Activated T-cell treated with anti-CD3 and anti-CD28 coated beads, Interleukin-2, amount 50 U/mL, for 48 hours (primary cell): ENCODE measurements at places on chromosomes 1 and 21.
A peak's percentile ranks its signal among the peaks of the same experiment; 100 is the strongest.

GRCh38 chr1:158067662-158068061, 74.2 kb downstream of the KIRREL1 start:
- DNase-seq = no peak

- peak; percentile 16 for DNase-seq
Measured at GRCh38 chr21:42839271-42840231, 39.8 kb downstream of the WDR4 start.

DNA sequence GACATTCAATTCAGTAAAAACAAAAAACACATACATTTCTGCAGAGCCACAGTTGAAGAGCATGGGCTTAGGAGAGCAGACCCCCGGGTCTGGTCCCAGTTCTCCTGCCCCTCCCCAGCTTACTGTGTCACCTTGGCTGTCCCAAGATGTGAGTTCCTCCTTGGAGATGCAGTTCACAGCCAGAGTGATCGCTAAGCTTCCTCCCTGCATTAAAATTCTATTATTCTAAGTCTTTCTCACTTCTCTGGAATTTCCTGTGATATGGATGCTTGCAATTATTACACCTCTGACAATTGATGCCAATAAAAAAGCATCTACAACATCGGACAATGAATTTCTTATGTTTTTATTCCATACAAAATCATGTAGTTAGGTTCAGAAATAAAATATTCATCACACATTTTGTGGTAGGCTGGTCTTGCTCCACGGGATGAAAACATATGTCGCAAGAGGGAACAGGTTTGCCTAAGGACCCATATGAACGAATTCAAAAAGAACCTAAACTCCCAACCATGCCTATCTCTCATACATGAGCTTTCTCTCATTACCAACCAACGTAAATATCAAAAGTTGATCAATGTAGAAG, 328.5 kb upstream of the RUNX1 start:
- no peak for DNase-seq

DNA sequence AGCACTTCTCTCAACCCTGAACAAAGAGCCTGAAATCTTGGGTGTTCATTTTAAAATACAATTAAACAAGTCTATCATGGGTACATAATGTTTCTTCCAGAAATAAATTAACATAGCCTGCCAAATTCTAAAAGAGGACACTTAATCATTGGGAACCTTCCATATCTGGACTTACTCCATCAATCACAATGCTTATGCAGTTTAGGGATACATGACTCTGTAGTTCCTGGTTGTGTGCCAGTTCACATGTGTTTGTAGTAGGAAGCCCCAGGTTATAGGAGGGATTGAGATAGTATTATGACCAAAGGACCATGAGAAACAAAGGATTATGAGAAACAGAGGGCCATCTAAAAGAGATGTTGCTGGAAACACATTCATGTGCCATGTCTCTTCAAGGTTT, 19.1 kb upstream of the DAB1 start:
- no peak for DNase-seq

GRCh38 chr1:73463873-73464272, 734.1 kb downstream of the LRRIQ3 start:
- DNase-seq = no peak

DNA sequence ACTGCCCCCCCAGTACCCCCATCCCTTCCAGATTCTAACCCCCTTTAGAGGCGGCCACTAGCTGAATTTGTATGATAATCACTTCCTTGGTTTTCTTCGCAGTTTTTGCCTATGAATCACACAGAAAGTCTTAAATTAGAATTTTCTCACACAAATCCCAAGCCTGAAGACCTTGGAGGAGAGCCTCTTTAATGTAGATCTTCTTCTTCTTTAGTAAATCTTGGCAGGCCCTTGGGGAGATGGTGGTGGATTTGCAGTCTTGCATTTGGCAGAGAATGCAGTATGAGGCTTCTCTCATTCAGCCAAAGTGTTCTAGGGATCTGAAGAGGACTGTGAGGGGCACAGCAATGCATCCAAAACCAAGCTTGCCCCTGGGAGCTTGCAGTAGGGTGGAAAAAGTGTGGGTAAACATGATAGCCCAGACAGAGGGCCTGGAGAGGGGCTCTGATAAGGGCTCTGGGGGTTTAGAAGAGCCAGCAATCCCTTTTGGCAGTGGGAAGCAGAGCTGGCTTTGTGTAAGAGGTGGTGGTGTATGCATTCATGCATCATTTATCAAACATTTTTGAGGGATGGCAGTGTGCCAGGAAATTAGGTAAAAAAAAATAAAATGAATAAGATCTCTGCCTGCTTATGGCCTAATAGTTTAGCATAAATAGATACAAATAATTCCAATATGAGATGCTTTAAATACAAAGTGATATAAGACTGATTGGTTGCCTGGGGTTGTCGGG, 7.7 kb upstream of the CDC42 start:
- DNase-seq = no peak

DNA sequence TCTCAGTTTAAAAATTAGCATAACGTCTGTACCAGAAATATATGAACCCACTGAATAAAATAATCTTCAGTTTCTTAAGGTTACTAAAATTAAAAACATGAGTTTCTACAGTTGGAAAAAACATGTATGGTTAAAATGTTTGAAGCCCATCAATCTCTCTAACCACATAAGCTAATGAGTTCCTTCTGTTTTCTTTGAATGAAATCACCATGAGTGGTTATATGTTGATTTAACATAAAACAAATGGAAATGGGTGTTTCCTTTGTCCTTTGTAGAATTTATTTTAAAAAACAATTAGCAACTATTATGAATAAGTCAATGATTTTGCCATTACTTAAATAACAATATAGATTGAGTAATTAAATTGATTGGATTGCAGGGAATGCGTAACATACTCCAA, 3.0 kb upstream of the ADGRL2 start:
- no peak for DNase-seq

GRCh38 chr21:20004367-20004766, 993.8 kb upstream of the NCAM2 start:
- DNase-seq = no peak

DNA sequence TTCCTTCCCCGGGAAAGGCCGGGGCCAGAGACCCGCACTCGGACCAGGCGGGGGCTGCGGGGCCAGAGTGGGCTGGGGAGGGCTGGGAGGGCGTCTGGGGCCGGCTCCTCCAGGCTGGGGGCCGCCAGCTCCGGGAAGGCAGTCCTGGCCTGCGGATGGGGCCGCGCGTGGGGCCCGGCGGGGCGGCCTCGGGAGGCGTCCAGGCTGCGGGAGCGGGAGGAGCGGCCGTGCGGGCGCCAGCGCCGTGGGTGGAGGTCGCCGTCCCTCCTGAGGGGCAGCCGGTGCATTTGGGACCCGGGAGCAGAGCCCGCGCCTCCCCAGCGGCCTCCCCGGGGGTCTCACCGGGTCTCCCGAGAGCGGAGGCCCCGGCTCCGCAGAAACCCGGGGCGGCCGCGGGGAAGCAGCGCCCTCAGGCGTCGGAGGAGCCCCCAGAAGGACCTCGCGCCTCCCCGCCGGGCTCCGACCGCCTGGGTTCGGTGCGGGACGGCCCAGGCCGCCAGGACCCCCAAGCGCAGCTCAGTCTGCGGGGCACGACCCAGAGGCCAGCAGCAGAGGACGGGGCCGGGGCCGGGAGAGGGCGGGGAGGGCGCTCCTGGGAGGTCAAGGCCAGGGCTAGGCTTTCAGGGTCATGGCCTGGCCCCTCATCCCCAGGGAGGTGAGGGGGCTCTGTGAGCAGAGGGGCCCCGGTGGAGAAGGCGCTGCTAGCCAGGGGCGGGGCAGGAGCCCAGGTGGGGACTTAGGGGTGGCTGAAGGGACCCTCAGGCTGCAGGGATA, 7.2 kb upstream of the SLX9 start:
- DNase-seq = peak; percentile 82

- no peak for DNase-seq
Measured at GRCh38 chr1:109476825-109477224, 6.9 kb upstream of the ATXN7L2 start.

GRCh38 chr1:213416461-213417224, 365.6 kb downstream of the RPS6KC1 start:
- no peak for DNase-seq

DNA sequence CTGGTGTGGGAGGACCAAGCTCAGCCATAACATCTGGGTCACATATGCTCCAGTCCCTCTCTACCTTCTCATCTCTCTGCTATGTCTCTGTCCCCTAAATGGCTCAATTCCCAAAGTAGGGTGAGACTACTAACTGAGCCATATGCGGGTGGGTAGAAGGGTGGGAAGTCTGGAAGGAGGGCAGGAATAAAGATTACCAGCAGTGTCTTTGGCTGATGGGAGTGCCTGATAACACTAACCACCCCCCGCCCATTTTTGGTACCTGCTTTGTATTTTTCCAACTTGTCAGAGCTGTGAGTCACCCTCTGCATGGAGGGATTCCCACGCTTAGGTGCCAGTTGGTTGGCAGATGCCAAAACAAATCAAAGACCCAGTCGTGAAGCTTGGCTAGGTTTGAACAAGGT, 14.9 kb upstream of the SSBP3 start:
- no peak for DNase-seq

GRCh38 chr21:46509741-46510502, 51.2 kb downstream of the DIP2A start:
- no peak for DNase-seq

DNA sequence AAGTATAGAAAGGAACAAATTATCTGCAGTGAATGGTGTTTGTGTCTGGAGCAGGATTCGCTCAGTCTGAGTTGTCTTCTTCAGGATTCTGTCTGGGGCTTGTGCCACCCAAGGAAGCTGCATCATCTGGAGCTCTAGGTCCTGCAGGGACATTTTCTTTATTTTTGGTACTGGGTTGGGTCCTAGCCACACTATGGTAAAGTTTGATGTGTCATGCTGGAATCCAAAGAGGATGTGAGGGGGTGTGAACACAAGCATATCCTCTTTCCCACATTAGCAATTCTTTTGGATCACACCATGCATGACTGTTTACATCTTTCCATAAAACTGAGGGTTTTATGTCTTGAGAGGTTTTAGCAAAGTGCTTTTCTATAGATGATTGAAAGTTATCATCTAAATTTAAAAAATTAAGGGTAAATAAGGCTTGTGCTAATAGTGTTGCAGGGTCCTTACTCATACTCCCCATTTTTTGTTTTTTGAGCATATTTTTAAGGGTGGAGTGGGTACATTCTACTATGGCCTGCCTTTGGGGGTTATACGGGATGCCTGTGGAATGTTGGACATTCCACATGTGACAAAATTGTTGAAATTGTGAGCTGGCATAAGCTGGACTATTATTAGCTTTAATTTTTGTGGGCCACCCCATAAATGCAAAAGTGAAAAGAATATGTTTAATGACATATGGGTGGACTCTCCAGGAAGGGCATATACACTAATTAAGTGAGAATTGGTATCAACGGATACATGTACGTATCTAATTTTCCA, 152.0 kb upstream of the HMCN1 start:
- no peak for DNase-seq

DNA sequence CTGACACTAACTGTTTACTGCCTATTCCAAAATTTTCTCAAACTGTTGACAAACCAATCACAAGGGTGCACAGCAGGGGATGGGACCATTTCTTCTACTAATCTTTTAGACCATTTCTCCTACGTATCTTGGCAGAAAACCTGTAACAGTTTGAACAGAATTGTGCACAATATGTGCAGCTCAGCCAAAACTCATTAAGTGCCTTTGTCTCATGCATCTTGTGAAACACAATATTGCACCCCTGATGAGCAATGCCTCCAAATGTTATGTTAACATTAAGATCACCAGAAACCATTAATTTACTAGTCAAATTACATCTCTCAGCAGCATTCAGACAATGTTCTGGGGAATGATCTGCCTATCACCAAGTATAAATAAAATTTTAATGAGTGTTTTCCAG, 247.5 kb downstream of the NRIP1 start:
- DNase-seq = no peak

DNA sequence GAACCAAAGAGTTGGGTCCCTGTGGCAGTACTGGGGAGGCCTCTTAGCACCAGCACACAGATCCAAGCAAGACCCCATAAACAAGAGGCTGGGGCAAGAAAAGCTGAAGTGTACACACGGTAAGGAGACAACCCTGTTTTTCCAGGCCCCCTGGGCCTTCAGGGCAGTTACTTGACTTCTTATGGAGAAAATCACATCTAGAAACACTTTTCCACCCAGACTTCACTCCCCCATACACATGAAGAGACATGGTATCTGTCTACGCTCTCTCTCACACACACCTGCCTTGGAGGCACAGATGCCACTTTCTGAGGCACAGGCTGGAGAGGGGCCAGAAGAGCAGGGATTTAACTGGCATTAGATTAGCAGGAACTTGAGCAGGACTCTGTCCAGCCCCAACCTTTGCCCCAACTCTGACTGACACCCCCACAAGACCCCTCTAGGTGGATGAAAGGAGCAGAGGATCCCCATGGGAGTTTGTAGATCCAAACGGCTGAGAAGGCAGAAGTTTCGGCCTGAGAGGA, 2.2 kb downstream of the CERS2 start:
- DNase-seq = no peak

GRCh38 chr1:27752360-27752759, 20.7 kb upstream of the STX12 start:
- DNase-seq = no peak

- DNase-seq = no peak
Measured at GRCh38 chr21:34825948-34826548, 157.3 kb downstream of the CLIC6 start.
